LHCN-M2 (cell line): ENCODE measurements at places on chromosomes 1 and 21.

GRCh38 chr1:83741770-83742169, 257.2 kb downstream of the TTLL7 start:
- DNase-seq: no peak

- DNase-seq: no peak
These were observed 131.5 kb downstream of the LMX1A start for GRCh38 chr1:165225062-165225461.

DNA sequence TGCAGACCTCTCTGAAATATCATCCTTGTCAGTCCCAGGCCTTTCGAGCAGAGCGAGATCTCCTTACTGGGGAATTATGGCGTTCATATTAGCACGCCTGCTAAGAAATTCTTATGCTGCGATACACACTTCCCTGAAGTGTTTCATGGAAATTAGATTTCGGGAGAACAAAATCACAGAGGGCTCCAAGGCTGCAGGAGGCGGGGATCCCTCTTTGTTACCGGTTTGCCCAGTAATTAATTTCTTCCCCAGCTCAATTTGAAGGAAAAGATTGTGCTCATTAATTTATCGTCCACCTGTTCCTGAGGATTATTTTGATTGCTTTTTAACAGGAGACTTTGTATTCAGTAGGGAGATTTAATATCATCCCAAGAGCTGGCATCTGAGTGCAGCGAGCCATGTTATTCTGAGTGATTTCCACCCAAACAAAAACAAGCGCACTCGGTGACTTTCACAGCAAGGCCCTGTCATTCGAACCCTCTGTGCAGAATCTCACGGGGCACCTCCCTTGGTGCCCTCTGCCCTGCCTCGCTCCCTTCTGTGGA, 202.3 kb upstream of the GALNT2 start:
- DNase-seq: no peak

DNA sequence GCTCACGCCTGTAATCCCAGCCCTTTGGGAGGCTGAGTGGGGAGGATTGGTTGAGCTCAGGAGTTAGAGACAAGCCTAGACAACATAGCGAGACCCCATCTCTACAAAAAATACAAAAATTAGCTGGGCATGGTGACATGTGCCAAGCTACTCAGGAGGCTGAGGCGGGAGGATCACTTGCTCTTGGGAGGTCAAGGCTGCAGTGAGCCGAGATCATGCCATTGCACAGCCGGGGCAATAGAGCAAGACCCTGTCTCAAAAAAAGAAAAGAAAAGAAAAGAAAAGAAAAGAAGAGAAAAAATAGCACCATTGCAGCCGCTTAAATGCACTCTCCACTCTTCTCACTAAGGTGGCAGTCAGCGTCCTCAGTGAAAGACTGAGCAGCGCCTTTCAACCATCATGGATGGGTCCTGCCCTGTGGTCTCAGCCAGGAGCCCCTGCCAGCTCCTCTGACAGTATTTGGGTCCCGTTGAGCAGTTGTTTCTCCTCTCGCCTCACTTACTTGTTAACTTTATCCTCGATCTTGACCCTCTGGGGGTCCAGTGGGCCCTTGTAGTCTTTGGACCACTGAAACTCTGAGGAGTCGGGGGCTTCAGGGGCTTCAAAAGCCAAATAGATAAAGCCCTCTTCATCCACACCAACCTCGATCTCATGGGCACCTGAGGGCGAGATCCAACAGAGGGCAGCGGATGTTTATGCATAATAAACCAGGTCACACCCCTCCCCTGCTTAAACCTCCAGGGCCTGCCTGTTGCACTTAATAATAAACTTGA, 36.9 kb downstream of the MYOM3 start:
- no peak for DNase-seq

- no peak for DNase-seq
These were observed at the start of gene IRF6 for GRCh38 chr1:209805875-209806760. Gene IRF6, minus strand, starts transcription at chr1:209806142. Its CDS starts 4,729 bp downstream, at chr1:209801413.
